ENCODE measurements at places on chromosomes 11 and 22.

- no peak for DNase-seq
These were observed 471 bp upstream of the TMEM184B start for GRCh38 chr22:38273135-38273826.

- peak; percentile 56 for DNase-seq
These were observed 74.0 kb upstream of the TCF20 start for GRCh38 chr22:42344361-42344905.

GRCh38 chr22:19882446-19883381 lies 28.0 kb upstream of the GNB1L start:
- DNase-seq = no peak

DNA sequence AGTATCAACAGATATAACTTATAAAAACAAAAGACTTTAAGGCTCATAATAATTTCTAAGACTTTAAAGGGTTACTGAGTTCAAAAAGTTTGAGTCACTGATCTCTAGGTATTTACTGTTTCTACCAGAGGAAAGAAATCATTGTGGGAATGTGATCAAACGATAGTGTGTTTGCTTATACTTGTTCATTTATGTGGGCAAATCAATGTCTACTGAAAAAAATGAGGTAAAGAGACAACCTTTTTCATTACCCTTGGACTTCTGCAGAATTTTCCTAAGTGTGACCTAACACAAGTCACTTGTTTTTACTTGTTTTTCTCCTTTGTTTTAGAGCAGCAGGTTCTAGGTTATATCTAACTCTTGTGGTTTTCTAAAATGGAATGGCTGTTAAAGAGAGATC lies 65.4 kb downstream of the PRR5L start:
- DNase-seq = peak; percentile 57

GRCh38 chr22:29126670-29127395 lies 54.0 kb downstream of the KREMEN1 start:
- no peak for DNase-seq

GRCh38 chr11:72141066-72141465 lies 5.5 kb downstream of the FOLR3 start:
- DNase-seq = peak; percentile 96

DNA sequence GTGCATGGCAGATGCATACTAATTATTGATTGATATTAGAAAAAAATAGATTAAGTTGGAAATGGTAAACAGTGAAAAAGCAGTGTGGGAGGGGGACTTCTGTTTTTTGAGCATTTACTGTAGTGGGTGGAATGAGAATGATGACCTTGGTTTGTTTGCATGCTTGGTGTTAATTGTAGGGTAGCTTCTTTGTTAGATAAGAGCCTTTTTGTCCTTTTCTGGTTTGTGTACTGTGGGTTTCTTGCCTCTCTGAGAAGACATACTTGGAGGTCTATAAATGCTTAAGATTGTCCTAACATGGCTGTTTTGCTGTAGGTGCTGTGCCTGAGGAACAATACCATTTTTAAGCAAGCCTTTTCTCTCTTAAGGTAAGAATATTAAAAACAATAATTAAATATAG lies 17.0 kb downstream of the MRPL48 start:
- no peak for DNase-seq

GRCh38 chr11:79375818-79376550 lies 64.8 kb downstream of the TENM4 start:
- DNase-seq = no peak

GRCh38 chr22:26642465-26643417 lies 14.6 kb upstream of the MIAT start:
- DNase-seq = peak; percentile 36

DNA sequence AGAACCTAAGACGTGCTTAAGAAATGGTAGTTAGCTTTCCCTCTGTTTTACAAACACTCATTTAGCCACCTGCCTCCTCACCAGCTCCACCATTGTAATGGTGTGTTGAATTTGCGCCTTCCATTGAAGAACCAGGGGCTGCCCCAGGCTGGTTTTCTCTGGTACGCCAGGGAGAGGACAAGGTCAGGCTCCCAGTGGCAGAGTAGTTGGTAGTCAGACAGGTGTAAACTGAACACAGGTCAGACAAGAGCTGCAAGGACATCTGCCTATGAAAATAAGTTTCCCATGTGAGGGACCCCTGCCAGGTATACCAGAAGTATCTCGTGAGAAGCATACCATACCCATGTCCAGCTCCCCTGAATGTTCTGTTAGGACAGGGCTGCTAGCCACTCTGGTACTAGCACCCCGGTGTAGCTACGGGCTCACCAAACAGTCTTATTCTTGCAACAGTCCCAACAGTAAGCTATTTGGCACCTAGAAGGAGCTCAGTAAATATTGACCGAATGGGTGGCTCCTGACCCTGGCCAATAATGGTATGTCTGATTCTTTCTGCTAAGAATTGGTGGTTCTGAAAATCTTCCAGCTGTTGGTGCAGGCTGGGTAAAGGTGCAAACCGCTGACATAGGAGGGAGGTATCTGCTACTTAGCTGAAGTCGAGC lies 359.0 kb downstream of the LARGE1 start:
- DNase-seq = no peak

DNA sequence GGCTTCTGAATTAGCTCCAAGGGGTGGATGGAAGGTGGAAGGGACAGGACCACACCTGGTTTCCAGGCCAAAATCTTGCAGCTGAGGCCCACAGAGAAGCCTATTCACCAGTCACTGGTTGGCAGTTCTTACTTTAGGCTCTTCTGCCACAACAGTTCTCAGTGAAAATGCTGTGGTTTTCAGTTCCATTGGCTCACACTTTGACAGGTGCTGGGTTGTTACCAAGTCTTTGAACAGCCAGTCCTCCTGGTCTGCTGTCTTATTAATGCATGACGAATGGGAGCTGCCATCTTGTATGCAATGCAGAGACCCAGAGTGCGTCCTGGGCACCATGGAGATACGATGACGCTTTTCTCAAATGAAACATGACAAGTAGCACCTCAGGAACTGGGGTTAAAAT lies 232.0 kb upstream of the ZBED5 start:
- no peak for DNase-seq

GRCh38 chr11:111976767-111977145 lies 39.6 kb downstream of the DIXDC1 start:
- DNase-seq = peak; percentile 12

- no peak for DNase-seq
These were observed 789 bp upstream of the KDM2A start for GRCh38 chr11:67118181-67118766.

- DNase-seq = no peak
These were observed 102.1 kb upstream of the BID start for GRCh38 chr22:17876306-17876831.

DNA sequence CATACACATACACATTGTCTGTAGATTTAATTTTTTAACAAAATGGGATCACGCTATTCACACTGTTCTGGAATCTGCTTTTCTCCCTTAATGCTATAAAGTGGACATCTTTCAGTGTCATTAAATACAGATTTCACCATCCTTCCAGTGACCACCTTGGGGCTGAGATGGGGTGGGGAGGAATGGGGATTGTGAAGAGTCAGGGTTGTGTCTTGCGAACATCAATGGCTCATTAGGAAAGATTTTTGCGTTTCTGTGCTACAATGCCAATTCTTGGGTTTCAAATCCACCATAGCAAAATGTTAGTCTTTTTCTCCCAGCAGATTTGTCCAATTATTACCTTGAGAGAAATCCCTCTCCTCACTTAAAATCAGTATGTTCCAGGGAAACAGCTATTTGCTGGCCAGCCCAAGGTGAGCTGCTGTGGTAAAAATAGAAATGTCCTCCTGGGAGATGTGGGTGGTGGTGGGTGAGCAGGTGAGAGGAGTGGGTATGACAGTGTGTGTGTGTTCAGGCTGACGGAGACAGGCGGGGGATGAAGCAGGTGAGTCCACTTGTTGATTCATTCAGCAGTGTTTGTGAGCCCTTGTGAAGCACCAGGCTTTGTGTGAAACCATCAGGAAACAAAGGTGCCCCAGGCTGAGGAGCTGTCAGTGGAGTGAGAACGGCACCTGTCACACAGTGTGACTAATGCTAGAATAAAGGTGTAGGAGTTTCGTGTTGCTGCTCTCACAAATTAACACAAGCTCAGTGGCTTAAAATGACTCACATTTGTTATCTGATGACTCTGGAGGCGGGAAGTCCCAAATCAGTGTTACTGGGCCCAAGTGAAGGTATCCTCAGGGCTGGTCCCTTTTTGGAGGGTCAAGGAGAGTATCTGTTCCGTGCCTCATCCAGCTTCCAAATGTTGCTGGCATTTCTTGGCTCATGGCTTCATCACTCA lies 1.7 kb upstream of the CBX6 start:
- DNase-seq = no peak

- DNase-seq = peak; percentile 54
These were observed 84.3 kb upstream of the MTMR2 start for GRCh38 chr11:96008161-96008720.

- peak; percentile 32 for DNase-seq
These were observed 465 bp downstream of the SUN2 start for GRCh38 chr22:38755155-38755910.

DNA sequence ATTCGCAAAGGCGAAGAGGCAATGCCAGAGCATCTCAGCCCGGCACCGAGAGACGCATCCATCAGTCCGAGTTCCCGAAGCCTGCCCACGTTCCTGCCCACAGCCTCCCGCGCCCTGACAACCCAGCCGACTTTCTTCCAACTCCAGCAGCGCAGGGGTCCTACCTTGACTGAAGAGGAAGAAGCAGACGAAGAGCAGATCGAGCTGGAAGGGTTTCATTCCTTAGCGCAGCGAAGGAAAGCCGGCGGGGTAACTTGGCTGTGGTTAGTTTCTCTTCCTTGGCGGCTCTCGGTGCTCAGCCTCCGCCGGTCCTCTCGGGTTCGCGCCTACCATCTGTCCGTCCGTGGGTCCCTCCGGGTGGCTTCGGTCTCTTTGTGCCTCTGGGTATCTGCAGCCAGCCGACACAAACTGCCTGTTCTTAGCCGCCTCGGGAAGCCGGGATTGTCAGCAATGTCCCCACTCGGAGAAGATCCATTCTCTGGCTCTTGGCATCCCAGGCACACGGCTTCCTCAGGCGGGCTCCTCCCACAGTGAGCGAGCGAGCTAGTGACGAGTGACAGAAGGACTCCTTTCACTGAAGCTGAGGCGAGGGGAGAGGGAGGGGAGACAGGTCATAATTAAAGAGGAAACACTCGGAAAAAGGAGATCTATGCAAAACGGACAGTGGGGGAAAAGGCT lies at the start of gene KIRREL3:
Gene KIRREL3, minus strand, starts transcription at position 480 of the 678 bp plus-strand sequence.
- peak; percentile 28 for DNase-seq

Measured in astrocyte (in vitro differentiated cells and primary cell).